Activated CD4-positive, CD25-positive, alpha-beta regulatory T cell treated with anti-CD3 and anti-CD28 coated beads, Interleukin-2, amount 50 U/mL, for 16 hours (primary cell): ENCODE measurements at places on chromosomes 16 and 17.

- no peak for DNase-seq
These were observed 191.2 kb upstream of the KIF2B start for GRCh38 chr17:53631486-53631885.

GRCh38 chr17:53426505-53426904 is 396.2 kb upstream of the KIF2B start:
- no peak for DNase-seq

GRCh38 chr17:27076814-27077213 is 217.1 kb upstream of the WSB1 start:
- no peak for DNase-seq

GRCh38 chr17:33493566-33493965 is 200.5 kb upstream of the ASIC2 start:
- DNase-seq: no peak

DNA sequence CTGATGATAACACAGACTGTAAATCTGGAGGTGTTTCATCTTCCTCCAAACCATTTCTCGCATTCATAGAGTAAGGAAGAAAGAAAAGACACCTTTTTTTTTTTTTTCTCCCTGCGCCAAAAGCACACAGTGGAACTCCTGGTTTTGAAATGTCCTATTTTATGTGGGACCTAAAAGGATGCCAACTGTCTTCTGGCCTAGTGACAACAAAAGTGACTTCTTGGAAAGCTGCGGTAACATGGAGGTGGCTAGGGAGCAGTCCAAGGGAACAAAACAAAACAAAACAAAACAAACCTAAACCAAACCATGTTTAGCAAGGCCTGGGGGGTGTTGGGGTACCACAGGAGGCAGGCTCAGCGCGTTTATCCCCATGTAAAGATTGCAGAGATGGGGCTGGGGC is 174.8 kb downstream of the XYLT1 start:
- no peak for DNase-seq

- DNase-seq: no peak
These were observed 16.3 kb downstream of the CAVIN1 start for GRCh38 chr17:42406615-42407288.

DNA sequence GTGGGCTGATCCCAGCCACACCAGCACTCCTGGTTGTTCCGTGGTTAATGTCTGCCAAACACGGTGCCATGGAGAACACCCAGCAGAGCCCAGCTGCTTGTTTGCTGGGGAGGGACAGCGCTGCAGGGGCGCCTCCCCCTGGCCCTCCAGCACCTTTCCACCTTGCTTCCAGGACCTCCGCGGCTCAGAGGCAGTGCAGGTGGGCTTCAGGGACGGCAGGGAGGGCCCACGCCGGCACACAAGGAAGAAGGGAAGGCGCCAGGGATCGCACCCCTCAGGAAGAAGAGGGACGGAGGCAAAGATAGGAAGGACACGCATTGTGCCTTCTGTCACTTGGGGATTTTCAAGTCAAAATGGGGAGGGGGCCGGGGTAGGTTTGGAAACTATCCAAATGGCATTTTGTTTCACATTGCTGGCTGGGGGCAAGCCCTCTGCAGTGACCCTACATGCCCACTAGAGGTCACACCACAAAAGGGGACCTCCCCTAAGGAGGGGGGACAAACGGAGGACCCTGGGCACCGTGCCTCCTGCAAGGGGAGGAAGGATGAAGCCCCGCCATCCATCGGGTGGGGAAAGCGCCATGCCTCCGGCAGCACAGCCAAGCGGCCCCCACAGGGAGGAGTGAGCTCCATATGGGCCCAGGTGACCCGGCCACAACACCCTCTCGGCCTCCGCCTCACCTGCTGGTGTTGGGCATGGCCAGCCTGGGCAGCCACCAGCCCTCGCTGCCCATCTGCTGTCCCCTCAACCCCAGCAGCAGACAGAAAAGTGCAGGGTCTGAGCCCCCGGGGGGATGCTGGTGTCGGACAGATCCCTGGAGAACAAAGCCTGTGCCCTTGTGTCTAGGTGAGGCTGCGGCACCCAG is 7.5 kb upstream of the C16orf95 start:
- DNase-seq: no peak

- DNase-seq: no peak
These were observed 15.4 kb downstream of the SPIRE2 start for GRCh38 chr16:89843409-89844350.
